ENCODE measurements at places on chromosomes 4 and X.

DNA sequence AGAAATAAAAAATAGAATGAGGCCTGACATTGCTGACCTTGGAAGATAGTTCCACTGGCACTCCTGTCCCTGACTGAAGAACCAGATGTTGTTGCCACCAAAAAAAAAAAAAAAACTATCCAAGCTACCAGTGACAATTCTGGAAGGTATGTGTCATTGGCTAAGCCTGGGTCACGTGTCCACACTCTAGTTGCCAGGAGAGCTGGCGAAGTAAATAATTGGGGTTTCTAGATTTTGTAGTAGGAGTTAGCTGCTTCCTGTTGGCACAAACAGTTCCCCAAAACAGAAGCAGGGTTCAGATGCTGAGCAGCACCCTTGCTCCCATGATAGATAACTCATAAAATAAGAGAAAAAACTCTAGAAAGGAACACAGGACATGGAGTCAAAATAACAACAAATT is 20.5 kb downstream of the MND1 start:
- DNase-seq, result no peak

DNA sequence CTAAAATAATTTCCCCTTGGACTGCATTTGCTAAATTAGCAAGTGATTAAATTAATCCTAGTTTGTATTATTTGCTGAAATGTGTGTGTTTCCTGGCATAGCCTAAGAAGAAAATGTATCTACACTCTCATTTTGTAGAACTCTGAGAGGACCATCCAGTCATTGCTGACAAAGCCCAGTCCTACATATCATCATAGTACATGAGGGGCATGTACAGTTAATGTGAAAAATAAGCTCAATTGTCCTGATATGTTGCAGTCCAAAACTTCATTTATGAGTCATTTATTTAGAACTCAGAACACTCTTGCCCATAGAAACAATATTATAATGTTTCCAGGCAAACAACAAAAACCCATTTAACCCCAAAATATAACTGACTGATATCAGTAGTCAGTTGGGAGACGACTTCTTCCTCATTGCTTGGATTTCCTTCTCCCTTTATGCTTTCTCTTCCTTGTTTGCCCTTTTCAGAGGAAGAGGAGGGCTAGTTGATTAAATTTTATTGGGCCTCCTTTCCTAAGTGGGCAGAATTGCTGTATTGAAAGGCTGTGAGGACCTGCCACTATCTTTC is 26.9 kb upstream of the BBS12 start:
- no peak for DNase-seq

- DNase-seq, result no peak
Observed at GRCh38 chr4:20678400-20678799, 21.9 kb upstream of the PACRGL start.

- no peak for DNase-seq
Observed at GRCh38 chr4:176810481-176811249, 17.9 kb upstream of the VEGFC start.

- DNase-seq, result no peak
Observed at GRCh38 chr4:33086331-33086925, 2366.3 kb downstream of the PCDH7 start.

GRCh38 chr4:2263926-2264321 is 2.0 kb upstream of the MXD4 start:
- DNase-seq, result no peak

GRCh38 chr4:94428884-94429283 is 22.9 kb upstream of the PDLIM5 start:
- no peak for DNase-seq

Measured in globus pallidus (tissue), 1 donor.